Transverse colon (tissue), 4 donors: ENCODE measurements at places on chromosomes 12 and 14.

DNA sequence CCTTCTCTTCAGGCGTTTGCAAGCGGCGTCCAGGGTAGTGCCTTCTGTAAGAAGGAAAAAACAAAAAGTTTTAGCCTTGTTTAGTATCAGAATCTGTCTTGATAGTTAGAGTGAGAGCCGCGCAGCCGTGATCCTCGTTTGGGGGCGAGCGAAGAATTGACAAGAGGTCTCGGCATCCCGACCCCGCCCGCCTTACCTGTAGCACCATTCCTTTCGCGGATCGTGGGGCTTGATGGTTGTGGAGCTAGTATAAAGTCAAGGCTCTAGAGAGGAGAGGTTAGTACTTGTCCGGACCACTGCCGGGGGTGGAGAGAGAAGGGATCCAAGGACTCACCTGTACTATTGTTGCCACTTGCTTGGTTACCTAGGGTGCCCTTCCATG is 494 bp downstream of the TMTC3 start:
- peak; percentile 30 for DNase-seq

GRCh38 chr12:21891751-21892217 is 49.4 kb downstream of the ABCC9 start:
- DNase-seq = peak; percentile 38

GRCh38 chr14:22551605-22551997 is 37.4 kb downstream of the DAD1 start:
- DNase-seq = no peak

- DNase-seq = no peak
Measured at GRCh38 chr14:74927225-74927624, 4.2 kb upstream of the RPS6KL1 start.

GRCh38 chr12:84507956-84508850 is 404.4 kb downstream of the SLC6A15 start:
- no peak for DNase-seq

DNA sequence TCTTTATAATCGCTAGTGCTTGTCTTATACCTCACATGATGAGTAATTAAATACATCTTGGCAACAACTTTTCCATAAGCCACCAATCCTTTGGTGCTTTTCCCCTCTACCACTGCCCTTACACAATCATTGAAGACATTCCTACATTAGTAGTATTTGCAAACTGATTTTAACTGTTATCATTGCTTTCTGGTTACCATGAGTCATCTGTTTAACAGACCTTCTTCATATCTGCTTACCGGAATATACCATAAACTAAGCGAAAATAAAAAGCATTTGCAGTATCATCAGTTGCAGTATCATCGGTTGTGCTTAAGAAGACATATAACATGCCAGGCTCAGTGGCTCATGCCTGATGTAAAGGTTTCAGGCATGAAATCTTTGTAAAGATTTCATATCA is 54.8 kb upstream of the PLEKHA5 start:
- DNase-seq = no peak

- DNase-seq = no peak
Measured at GRCh38 chr12:102659200-102659911, 179.0 kb upstream of the IGF1 start.

GRCh38 chr14:104697892-104698583 is 8.6 kb downstream of the INF2 start:
- no peak for DNase-seq

- DNase-seq = no peak
Measured at GRCh38 chr12:863285-863684, 86.2 kb downstream of the RAD52 start.

DNA sequence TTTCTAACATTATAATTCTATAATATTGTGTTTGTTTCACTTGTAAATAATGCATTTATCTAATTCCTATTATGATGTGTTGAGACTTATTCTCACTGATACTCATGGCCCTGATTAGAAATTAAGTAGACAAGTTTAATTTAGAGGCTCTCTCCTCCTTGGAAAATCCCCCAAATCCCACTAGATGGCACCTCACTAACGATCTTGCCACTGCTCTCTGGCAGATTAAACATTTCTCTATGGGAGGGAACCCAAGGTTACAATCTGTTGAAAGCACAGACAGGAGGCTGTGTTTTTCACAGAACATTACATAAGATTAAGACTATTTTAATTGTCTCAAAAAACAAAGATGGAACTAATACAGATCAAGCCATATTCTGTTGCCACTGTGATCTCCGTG is 318.7 kb downstream of the LRFN5 start:
- DNase-seq = no peak

DNA sequence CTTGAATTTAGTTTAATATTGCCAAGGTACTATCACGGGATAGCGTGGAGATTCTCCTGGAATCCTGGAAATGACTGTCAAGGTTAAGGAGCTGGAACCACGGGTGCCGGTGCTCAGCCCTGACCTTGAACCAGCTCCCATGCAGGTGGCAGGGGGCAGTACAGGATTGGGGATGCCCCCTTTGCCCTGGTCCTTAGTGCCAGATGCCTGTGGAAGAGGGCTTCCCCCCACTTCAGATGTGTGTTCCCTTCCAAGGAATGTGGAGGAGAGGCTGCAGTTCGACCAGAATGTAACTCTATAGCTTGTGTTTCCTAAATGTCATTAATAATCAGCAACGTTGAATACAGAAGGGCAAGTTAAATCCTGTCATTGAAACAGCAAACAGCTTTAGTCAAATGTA is 258.9 kb downstream of the VRK1 start:
- DNase-seq = no peak

GRCh38 chr12:113955109-113955970 is 10.8 kb downstream of the RBM19 start:
- peak; percentile 22 for DNase-seq
